ENCODE measurements at places on chromosomes 1 and 21. TPM values are rescaled to one million over a fixed set of nuclear protein-coding genes. Genes with fewer than 3 reads are reported as not detected.

KRTAP11-1 gene
- total RNA-seq, result not detected

- no peak for DNase-seq
Measured at GRCh38 chr1:246208105-246208504, 299.0 kb downstream of the SMYD3 start.

- DNase-seq, result no peak
Measured at GRCh38 chr1:186819126-186819525, 9.6 kb upstream of the PLA2G4A start.

DNA sequence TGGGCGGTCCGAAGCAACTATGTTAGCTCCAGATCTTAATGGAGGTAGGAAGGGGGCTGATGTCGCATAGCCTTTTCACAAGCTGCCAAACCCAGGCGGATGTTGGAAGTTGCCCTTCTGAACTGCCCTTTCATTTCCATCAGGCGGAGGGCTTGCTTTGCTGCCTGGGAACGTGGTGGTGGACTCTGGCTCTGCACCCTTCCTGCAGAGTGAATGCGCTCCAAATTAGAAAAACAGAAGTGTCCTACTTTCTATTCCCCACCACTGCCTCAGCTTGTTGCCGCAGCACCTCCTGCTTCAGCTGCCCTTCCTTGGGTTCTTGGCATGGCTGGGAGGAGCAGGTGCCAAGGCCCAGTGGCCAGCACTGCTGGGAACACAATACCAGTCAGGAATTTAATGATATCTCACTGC is 60.6 kb downstream of the AK4 start:
- no peak for DNase-seq

- DNase-seq, result no peak
Measured at GRCh38 chr1:110068646-110069403, 1.6 kb downstream of the ALX3 start.

GRCh38 chr1:109783436-109783835 is 19.7 kb upstream of the EPS8L3 start:
- peak; percentile 23 for DNase-seq

- no peak for DNase-seq
Measured at GRCh38 chr1:210980082-210980481, 153.9 kb downstream of the KCNH1 start.

DNA sequence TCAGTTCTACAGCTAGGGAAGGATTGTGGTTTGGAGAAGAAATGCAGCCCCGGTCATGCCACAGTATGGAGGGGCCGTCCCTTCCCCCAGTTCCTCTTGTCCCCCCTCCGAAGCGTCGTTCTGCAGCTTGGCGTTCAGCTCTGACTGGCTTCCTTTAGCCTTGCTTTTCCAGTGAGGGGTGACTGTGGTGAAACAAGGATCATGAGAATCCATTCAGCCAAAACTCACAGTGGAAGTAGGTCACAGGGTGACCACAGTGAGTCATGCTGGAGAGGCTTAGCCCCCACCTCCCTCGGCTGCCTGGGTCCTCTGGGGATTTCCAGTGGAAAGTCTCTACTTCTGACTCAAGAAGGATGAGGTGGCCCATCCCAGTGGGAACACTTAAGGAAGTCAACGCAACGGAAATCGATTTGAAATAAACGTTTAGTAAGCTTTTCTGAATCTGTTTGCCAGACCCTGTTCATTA is 37.3 kb upstream of the COL6A2 start:
- no peak for DNase-seq
